Smooth muscle cell of the brain vasculature (primary cell): ENCODE measurements at places on chromosomes 3 and 15.

GRCh38 chr15:92608866-92609700 is 46.5 kb downstream of the FAM174B start:
- DNase-seq: no peak

DNA sequence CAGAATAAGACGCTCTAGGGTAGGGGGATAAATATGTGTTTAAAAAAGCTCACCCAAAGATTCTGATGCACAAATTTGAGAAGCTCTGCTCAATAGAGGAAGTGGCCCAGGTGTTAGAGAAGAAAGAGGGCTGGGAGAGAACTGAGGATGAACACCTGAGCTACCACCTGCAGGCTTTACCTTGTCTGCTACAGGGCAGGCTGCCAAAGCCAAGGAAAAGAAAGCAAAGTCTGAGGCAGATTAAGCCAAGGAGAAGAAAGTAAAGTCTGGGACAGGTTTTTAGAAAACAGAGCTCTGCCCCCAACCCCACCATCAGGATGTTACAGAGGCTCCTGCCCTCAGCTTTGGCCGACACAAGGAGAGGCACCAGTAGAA is 92.9 kb downstream of the THRB start:
- DNase-seq: no peak

- DNase-seq: no peak
These were observed 71.2 kb downstream of the RORA start for GRCh38 chr15:61157933-61158332.

DNA sequence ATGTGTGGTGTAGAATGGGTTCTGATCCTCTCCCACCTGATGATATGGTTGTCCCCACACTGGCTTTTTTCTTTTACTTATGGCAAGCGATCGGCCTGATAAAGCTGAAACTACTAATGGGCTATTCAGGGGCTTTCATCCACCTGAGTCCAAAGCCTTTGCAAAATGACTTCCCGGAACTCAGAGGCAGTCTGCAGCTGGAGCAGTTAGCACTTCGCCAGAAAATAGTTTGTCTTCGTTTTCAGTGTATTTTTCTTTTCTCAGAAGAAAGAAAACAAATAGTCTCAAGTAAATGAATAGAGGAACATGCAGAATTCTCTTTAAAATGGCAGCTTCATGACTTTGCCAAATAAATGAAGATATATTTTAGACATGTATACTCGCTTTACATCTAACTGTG is 306.0 kb upstream of the ADAMTS9 start:
- no peak for DNase-seq

DNA sequence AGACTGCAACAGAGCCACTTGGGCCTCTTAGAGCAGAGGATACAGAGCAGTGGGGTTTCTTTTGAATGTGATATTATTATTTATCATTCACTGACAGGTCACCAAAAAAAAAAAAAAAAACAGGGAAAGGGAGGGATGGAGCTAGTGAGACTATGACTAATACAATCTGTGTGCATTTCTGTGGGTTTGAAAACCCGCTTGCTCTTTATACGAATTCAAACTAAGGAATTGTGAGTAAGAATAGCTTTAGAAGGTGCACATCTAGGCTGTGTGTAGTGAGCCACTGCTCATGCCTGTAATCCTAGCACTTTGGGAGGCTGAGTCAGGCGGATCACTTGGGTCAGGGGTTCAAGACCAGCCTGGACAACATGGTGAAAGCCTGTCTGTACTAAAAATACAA is 186.6 kb upstream of the MANF start:
- no peak for DNase-seq
